NB4 (cell line): ENCODE measurements at places on chromosomes 11 and 22.

DNA sequence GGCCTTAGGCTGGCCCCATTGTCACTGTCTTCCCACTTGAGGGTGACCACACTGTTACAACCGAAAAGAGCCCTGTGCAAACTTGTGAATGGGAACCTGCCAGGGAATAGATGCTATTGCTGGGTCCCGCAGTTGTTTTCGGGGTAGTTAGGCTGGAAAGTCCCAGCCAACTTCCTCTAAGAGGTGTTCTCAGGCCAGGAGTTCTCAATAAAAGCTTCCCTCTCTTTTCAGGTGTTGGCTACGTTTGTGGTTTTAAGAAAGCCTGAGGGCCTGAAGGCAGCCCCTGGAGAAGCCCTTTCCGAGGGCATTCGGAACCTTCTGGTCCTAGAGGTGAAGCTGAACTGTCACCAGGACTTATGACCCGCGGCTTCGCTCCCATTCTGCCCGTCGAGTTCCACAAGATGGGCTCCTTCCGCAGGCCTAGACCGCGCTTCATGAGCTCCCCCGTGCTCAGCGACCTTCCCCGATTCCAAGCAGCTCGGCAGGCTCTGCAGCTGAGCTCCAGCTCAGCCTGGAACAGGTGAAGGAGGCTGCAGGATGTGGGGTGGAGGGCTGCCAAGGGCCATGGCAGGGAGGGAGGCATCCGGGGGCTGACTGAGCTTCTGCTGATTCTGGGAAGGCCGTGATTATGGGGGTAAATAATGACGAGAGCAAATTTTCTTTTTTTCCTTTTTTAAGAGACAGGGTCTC lies 104.8 kb downstream of the PRR5L start:
- DNase-seq: no peak

GRCh38 chr11:65615950-65616574 lies 486 bp downstream of the PCNX3 start:
- DNase-seq: peak; percentile 78

DNA sequence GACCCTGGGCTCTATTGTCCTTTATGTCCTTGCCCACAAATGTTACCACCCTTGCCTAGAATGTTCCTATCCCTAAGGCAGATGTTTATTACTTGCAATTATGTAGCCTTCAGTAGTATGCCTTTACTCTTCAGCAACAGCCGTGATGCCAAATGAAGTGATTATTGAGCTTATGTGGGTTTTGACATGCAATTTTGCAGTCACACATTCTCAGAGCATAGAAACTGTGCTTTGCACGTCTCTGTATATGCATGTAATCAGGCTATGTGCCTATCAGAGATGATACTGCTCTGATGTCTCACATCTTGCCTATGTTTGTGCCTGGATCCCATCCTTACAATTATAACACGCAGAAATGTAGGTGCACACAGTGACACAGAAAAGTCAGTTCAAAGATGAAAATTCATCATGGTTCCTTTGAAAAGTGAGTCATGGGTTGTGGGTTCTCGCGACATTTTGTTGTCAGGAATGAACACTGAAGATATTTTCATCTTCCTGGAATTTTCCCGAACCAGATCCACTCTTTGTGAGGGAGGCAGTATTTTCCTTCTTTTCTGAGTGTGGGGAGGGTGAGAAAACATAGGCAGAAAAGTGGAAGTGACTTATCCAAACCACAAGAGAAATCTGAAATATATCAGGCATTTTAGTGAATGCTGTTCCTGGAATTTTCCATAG lies 81.1 kb downstream of the BMAL1 start:
- no peak for DNase-seq

GRCh38 chr11:96464700-96465307 lies 75.0 kb downstream of the JRKL start:
- peak; percentile 80 for DNase-seq

DNA sequence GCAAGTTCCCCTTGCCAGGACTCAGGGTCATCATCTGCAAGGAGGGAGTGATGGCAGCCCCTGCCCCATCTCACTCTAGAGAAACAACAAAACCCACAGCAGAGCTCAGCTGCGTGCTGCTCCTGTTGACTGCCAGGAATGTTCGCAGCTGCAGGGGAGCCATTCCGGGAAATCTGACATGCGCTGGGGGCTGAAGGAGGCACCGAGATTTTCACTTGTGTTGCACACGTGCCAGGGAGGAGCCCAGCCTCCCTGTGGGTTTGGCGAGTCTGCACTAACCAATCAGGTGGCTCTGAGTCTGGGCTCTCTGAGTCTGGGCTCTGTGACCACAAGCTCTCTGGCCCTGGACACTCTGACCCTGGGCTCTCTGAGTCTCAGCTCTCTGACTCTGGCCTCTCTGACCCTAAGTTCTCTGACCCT lies 10.5 kb downstream of the FGF3 start:
- no peak for DNase-seq

DNA sequence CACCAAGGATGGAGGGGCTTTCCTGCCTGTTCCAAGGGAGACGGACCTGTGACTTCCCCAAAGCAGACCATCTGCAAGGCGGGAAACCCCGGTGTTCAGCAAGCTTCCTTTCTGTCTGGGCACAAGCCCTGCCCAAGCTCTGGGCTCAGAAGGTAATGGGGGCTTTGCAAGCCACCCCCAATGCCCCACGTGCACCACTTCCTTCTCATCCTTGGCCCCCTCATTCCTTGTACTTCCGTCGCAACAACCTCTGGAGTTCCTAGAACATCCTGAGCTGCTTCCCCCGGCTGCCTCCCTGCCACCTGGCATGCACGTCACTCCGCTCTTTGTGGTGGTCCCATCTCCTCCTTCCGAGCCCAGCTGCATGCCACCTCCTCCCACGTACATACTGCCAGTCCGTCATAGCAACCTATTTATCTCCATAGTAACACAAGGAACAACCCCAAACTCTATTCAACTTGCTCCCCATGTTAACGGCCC lies 3.9 kb downstream of the MYEOV start:
- DNase-seq: no peak

DNA sequence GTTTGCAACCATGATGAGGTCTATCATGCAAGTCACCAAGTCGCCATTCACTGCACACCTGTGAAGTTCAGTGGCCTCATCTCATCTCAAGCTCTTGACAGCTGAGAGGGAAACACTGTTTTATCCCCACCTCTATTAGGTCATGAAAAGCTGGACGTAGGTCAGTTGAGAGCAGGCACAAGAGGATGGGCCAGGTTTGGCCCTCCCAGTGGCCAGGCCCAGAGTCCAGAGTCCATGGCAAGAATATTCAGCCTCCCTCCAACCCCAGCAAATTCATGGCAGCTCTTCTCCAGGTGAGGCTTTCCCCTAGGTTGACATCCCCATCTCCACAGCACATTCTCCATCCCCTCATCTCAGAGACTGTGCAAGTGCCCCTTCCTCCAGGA lies 22.0 kb upstream of the ISX start:
- DNase-seq: no peak

DNA sequence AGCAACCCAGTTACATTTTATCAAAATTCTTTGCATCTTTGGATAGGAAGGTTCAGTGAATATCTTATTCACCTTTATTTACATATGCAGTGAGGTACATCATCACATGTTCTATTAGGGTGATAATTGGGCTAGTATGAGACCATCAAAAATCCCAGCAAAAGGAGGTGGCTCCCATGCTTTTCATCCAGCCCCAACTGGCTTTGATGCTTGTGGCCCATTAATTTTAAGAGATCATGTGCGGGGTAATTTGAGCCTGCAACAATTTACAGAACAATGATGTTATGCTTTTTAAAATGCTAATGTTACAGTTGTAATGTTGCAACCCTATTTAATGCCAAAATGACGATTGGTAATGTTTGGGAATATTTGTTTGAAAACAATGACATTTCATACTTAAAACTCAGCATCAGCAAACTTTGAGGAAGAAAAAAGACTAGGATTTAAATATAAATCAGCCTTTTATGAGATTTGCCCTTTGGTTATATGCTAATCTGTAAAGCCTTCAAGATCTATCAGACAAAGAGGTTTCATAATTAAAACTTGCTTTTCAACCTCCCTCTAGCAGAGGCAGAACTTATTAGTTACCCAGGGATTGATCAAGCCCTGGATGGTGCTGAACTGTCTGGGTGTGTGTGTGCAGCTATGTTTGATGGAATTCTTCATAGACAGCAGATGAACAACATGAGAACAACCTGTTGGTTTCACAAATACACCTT lies 183.5 kb upstream of the SORL1-AS1 start:
- DNase-seq: no peak

GRCh38 chr11:30878400-30878799 lies 292.2 kb upstream of the MPPED2 start:
- DNase-seq: no peak

DNA sequence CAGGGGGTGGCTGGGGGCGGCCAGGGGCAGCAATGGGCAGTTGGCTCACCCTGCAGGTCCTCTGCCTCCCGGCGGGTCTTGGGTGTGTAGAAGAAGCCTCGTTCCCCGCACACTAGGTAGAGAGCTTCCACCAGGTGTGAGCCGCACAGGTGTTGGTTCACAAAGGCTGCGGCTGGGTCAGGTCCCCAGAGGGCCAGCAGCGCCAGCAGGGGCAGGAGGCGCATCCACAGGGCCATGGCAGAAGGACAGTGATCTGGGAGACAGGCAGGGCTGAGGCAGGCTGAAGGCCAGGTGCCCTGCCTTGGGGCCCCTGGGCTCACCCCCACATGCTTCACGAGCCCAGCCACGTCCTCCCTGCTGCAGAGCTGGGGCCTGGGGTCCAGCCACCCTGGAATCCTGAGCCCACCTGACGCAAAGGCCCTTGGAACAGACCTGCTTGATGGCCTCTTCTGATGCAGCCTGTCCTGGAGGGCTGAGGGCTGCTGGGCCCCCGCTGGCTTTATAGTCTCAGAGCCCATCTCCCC lies at the start of gene INS:
TSS of gene INS (minus strand) at position 474 of the 524 bp plus-strand sequence. CDS start at position 236, 238 bp downstream.
- DNase-seq: no peak

GRCh38 chr22:32329202-32329645 lies 28.4 kb upstream of the RFPL3 start:
- DNase-seq: no peak

GRCh38 chr11:102874852-102875251 lies at the start of gene MMP12:
TSS of gene MMP12 (minus strand) at chr11:102874982. CDS start at chr11:102874937, 45 bp downstream.
- no peak for DNase-seq

GRCh38 chr11:111300569-111300968 lies 2.2 kb downstream of the POU2AF3 start:
- DNase-seq: no peak

DNA sequence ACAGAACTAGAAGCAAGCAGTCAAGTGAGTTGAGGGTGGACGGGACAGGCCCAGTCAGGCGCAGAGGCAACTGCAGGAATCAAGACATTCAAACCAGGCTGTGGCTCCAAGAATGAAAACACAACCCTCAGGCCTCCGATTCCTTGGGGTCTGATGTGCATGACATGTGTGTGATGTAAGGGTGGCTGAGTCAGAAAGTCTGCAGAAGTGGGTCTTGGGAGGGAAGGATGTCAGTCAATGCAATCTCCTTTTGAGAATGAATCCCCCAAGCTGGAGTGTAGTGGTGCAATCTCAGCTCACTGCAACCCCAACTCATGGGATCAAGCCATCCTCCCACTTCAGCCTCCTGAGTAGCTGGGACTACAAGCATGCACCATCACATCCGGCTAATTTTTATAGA lies 15.9 kb upstream of the PDE2A start:
- no peak for DNase-seq

- DNase-seq: no peak
These were observed 17.7 kb downstream of the BSX start for GRCh38 chr11:122963961-122964360.

DNA sequence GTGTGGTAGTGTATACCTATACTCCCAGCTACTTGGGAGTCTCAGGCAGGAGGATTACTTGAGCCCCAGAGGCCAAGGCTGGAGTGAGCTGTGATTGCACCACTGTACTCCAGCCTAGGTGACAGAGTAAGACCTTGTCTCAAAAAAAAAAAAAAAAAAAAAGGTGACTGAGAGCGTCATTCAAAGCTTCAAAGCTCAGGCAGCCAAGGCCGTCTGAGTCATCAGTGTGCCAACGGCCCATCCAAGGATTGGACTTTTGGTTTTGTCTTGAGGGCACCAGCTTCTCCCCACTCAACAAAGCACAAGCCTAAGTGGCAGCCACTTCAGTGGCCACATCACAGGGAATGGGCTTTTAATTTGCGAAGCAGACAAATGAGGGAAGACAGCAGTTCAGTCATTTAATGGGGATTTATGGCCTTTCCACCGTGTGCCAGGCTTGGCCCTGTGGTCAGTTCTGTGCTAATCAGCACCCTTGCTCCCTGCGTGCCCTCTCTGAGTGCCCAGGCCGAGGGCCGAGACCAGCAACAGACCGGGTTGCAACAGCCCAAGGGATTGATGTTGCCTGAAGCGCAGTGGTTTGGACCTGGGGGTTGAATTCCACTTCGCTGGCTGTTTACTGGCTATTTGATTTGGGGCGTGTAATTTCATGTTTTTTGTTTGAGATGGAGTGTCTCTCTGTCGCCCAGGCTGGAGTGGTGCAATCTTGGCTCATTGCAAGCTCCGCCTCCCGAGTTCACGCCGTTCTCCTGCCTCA lies 30.2 kb upstream of the CRYBB3 start:
- DNase-seq: no peak
